ENCODE measurements at places on chromosomes 3 and 15. TPM values are rescaled to one million over a fixed set of nuclear protein-coding genes. Genes with fewer than 3 reads are reported as not detected.

DNA sequence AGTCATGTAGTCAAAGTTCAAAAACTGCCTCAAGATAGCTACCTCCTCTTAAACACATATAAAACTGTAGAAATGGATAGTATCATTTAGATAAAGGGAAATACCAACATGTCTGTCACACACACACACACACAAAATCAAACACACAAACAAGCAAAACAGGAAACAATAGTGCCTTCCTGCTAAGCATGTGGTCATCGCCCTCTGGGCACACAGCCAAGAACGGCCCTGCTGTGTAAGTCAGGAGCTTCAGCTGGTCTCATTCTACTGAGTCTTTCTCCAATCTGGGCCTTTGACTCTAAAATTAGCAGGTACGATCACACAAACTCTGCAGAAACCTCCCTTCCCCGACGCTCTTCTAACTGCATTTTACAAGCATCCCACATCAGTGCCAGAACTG lies 272.2 kb upstream of the CHRNA7 start:
- no peak for DNase-seq

DNA sequence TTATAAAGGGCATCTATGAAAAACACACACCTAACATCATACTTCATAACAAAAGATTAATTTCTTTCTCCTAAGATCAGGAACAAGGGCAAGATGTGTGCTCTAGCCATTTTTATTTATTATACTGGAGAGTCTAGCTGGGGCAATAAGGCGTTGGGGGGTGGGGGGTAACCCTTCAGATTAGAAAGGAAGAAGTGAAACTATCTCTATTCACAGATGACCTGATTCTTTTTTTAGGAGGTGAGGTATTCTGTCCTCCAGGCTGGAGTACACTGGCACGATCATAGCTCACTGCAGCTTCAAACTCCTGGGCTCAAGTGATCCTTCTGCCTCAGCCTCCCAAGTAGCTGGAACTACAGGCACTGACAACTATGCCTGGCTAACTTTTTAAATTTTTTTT lies 89.5 kb upstream of the MANF start:
- DNase-seq: no peak

- no peak for DNase-seq
These were observed 91.1 kb upstream of the RNF7 start for GRCh38 chr3:141646760-141647561.

DNA sequence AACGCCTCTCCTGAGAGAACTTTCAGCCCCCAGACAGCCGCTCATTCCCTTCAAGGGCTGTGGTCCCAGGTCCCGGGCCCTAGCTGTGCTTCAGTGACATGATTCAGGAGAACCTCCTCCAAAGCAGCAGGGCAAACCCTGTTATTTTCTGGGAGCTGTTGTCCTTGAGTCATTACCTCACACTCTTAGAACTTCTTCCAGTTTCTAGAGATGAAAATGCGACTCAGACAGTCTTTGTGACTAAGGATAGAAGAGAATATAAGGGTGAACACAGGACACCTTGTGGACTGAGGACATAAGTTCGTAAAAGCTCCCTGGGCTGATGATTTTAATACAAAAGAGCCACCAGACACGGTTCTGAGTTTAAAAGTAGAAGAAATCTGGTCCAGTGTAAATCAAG lies 203.8 kb downstream of the RORA start:
- DNase-seq: no peak

DNA sequence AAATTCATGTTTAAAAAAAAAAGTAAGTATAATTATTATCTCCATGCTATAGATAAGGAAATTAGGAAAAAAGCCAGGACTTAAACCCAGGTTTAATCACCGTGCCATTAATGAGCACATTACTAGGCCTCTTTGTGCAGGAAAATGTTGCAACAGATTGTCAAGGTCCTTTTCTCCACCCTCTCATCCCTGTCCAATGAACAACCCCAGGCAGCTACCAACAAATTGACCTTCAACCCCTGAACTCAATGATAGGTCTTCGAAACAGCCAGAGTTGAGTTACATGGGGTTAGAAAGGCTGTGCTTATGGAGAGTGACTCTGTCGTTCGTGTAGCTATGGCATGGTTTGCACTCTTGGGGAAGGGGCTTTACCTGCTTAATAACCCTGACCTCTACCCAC lies 84.2 kb upstream of the CTNNB1 start:
- DNase-seq: no peak

GRCh38 chr15:84748274-84749110 lies at the start of gene ZNF592:
Gene ZNF592 (plus strand): TSS chr15:84748592. CDS start chr15:84782676, 34,084 bp downstream.
- DNase-seq: peak; percentile 95

DNA sequence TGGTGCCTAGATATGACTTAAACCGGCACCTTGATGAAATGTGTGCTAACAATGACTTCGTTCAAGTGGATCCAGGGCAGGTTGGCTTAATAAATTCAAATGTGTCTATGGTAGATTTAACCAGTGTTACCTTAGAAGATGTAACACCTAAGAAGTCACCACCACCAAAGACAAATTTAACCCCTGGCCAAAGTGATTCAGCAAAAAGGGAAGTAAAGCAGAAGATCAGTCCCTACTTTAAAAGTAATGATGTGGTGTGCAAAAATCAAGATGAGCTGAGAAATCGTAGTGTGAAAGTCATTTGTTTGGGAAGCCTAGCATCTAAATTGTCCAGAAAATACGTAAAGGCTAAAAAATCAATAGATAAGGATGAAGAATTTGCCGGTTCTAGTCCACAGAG lies 1.1 kb downstream of the FAN1 start:
- DNase-seq: no peak

DNA sequence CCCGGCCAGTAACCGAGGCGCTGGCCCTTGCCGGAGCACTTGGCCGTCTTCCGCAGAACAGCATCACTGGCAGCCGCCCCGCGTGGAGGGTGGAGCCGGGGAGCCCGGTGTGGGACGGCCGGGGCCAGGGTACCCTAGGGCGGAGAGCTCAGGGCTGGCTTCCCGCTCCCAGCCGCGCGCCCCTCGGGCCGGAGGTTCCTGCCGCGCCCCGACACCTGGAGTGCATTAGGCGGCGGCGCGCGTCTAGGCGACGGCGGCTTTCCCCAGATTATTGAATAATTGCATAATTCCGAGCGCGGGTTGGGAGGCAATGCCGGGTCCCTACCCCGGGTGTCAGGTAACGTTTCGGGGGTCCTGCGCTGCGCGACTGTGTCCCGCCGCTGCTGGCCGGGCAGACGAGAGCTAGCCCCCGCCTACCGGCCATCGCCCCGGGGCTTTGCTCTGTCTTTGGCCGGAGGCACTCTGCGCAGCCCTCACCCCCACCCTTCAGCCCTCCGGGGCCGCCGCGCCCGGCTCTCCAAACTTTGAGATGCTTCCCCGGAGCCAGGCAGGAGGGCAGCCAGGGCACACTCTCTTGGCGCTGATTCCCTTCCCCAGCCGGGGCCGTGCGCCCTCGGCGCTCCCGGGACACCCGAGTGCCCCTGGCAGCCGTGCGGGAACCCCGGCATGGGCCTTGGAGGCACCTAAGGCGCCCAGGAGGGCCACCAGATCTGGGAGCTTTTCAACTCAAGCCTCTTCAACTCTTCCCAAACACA lies 749 bp downstream of the ITGA11 start:
- DNase-seq: peak; percentile 89

GRCh38 chr3:138434875-138435772 lies 708 bp downstream of the ESYT3 start:
- DNase-seq: no peak

GRCh38 chr15:69490356-69491037 lies 37.9 kb downstream of the RPLP1 start:
- DNase-seq: no peak

- DNase-seq: no peak
These were observed 404.4 kb upstream of the NECTIN3 start for GRCh38 chr3:110667216-110667615.

GRCh38 chr15:78093242-78094020 lies 1.1 kb downstream of the SH2D7 start:
- DNase-seq: no peak

DNA sequence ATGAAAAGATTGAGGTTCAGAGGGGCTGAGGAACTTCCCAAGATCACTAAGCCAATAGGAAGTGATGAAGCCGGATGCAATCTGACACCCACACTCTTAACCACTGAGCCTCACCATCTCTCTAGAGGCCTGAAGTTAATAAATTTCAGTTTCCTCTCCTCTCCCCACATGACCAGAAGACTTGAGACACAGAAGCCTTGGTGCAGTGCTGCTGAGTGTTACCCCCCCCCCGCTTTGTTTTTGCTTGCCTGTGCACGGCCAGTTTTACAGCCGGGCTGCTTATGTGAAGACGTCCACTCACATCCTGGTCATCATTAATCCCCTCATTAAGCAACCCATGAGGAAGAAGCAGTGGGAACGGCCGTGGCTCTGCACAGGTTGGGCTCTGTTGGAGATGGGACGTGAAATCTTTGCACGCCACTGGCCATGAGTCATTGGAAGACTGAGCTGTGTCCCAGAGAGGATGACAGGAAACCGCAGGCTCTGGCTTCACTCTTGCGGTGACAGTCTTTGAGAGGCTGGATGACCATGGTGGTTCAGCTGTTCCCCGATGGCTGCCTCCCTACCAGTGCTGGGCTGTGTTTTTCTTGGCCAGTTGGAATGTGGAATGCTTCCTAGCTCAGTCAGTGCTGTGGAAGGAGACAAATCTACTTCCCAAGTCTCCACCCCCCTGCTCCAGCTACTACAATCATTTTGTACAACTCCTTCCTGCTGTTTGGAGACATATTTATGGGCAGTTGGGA lies 232.6 kb upstream of the LRTM1 start:
- DNase-seq: peak; percentile 57

GRCh38 chr3:42376344-42376798 lies 34.0 kb downstream of the LYZL4 start:
- peak; percentile 88 for DNase-seq

DNA sequence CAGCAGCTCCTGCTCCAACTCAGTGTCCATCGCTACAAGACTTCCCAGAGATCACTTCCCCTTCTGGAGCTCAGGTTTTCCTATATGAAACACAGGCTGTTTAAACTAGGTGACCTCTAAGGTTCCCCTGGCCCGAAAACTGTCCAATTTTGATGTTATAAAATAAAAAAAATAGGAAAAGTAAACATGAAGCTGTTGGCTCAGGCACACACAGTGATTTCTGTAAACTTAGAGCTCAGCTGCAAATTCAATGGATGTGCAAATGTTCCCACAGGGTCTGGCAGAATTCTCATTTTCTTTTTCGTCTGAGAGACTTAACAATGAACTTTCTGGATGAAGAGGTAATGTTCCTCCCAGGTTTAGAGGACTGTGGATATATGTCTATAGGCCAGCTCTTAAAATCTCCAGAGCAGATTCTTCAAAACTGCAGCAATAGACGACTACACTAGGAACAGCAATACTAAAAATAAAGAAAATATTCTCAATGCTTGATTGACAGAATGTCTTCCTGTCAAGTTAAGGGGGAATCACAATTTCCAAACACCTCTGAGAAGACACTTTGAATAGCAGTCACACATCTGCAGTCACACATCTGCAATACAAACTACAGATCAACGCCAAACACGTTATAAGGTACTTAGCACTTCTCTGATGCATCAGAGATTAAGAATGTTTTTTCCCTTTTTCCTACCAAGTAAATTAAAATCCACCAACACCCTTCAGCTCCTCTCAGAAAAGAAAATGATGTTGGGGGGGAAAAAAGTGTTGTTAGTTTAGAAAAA lies 2.8 kb downstream of the NUP210 start:
- DNase-seq: no peak

- DNase-seq: no peak
These were observed 21.0 kb downstream of the THSD4 start for GRCh38 chr15:71136159-71136783.

GRCh38 chr3:24853685-24854490 lies 359.2 kb upstream of the THRB start:
- no peak for DNase-seq

DNA sequence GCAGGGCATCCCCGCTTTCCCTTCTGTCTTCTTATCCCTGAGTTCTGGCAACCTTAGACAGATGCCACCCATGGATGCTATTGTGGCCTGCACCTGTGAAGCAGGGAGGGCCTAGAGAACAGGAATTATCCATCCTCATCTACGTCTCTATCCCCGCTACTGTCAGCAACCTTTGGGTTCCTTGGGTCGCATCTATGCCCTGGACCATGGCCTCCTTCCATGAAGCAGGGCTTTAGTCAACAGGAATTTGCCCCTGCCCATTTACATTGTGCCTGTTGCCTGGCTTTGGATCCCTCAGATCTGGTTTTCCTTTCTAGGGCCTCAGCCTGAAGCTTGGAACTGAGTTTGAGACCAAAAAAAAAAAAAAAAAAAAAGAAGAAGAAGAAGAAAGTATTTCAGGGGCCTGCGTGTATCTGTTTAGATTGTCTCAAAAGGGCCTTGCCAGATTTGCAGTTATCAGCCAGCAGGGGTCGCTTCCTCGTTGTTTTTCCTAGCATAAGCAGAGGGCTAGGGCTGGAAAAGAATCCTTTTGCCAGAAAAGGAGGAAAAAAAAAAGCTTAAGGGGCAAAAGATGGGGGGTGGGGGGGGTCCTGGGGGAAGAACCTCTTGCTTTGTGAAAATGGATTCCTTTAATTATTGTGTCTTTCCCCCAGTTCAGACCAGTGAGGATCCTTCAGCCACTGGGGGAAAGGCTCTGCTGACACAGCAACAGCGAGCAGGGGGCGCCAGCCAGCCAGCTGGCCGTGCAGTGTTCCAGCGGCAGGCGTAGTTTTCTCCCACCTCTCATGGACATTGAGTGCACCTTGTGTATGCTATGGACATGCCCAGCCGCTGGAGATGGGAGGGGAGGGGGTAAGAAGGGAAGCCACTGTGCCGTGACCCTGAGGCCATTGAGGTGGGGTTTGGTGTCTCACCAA lies 65.7 kb upstream of the ALDH1L1 start:
- DNase-seq: no peak

DNA sequence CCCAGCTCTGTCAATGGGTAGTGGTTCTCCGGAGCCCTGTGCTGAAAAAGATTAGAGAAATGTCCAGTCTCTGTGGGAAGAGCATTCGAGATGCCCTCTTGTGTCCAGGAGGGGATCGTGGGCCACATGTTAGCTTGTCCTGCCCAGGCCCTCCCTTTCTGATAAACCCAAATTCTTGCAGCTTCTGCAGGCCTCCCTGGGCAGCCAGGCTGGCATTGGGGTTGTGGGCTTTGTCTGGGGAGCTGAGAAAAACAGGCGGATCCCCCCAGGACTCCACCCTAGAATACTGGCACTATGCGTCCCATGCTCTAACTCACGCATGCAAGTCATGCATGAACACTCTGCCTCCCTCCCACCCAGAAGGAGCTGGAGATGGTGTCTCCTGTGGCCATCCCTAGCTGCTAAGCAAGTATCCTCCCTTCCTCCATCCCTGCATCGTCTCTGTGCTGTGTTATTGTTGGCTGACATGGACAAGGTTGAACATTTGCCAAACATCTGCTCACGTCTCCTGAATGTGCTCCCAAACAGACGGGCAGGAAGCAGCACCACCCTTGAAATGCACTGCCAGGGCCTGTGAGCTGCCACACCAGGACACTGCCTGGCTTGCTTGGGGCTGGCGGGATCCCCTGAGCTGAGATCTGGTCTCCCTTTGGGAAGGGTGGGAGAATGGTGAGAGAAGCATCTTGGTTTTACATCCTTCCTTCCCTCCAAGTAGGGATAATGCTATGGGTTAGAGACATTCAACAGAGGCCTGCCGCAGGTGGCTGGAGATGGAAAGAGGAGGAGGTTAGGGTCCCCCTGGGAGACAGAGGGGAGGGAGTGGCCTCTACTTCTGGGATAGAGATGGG lies 26.5 kb downstream of the CFAP161 start:
- no peak for DNase-seq

CHRD gene
- total RNA-seq: 16.1 TPM

BUB1B gene
- total RNA-seq: 0.06 TPM

ITIH4 gene
- total RNA-seq: 2.0 TPM

CHRNA7 gene
- 1.5 TPM for total RNA-seq

PIERCE2 gene
- total RNA-seq: 3.3 TPM

ICE2 gene
- total RNA-seq: 21.2 TPM

HRH1 gene
- 6.2 TPM for total RNA-seq

GOLGA8R gene
- 2.9 TPM for total RNA-seq

PDCD10 gene
- total RNA-seq: 64.9 TPM

CCDC33 gene
- not detected for total RNA-seq

GOLGA8K gene
- total RNA-seq: not detected

CHL1 gene
- total RNA-seq: 38.6 TPM

Data from esophagus muscularis mucosa (tissue), 4 donors.